Stimulated activated memory B cell treated with anti-CD40 and anti-IgM and Interleukin-4, amounts not matched to agents 10 μg/mL and 1 μg/mL and 100 μg/mL, for 72 hours (primary cell): ENCODE measurements at places on chromosomes 4 and X.

DNA sequence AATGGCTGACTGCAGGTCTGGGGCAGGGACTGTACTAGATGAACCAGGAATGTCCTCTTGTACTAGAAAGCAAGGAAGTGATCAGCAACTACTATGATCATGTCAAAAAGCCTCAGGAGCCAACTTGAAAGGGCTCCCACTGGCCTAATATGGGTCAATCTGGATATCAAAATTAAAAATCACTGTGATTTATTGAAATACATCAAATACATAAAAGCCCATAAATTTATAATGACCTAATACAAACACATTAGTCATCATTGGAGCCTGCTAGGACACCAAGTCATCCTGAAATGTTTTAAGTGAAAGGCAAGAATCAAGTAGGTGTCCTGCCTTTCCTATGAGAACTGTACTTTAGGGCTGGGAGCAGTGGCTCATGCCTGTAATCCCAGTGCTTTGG, 70.5 kb upstream of the KLHL13 start:
- ATAC-seq = no peak

- no peak for ATAC-seq
These were observed 702.6 kb downstream of the CENPC start for GRCh38 chr4:66842724-66843088.

- ATAC-seq = peak; percentile 73
These were observed 56.0 kb downstream of the TMEM131L start for GRCh38 chr4:153521999-153522801.

DNA sequence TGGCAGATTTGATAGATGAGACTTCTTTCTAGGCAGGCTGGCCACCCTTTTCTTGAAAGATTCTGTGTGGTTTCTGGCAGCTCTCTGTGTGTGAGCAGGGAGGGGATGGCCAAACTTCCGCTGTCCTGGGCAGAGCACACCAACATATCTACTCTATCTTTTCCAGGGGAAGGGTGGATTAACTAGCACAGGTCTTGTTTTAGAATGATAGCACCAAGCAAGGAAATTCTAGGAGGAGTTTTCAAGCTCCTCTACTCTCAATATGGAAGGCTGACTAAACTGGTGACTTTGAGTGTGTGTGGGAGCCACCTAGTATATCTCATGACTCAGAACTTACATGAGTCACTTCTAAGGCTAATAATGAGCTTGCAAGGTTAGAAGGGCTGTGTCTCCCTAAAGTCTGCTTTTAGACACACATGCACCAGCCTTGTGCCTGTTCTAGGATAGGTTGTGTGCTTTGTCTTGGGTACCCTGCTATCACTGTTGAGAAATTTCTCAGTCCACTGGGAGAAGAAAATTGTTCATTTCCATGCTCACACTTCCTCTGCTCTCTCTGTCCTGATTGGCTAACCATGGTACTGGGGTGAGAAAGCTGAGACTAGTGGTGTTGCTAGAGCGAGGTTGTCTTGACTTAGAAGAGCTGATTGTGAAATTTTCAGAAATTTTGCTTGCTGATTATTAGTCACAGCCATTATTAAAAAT, 72.9 kb downstream of the YIPF6 start:
- peak; percentile 76 for ATAC-seq

DNA sequence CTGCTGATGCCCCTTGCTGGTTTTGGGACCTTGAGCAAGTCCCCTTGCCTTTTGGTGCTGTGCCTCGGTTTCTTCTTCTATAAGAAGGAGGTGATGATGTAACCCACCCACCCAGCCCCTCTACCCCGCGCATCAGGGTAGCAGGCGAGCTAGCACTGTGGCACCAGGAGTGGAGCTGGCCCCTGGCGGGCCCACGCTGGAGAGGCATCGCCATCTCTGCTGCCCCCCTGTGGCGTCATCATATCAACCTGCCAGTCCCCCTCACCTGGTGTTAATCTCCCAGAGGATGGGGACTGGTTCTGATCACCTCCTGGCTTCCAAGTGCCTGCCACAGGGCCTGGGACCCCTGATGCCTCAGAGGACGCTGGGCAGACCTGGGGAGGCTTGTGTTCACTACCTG, 6.3 kb upstream of the SORCS2 start:
- ATAC-seq = no peak
